Activated CD8-positive, alpha-beta memory T cell treated with anti-CD3 and anti-CD28 coated beads, Interleukin-2, amount 50 U/mL, for 4 hours (primary cell): ENCODE measurements at places on chromosomes 4 and X.

- DNase-seq = no peak
Measured at GRCh38 chr4:157992038-157992705, 180.7 kb downstream of the GASK1B start.

- DNase-seq = no peak
Measured at GRCh38 chrX:134718966-134719317, 60.7 kb upstream of the PLAC1 start.

- no peak for DNase-seq
Measured at GRCh38 chr4:124083711-124084110, 628.8 kb downstream of the ANKRD50 start.

GRCh38 chrX:2650865-2651264 lies 40.2 kb upstream of the CD99 start:
- no peak for DNase-seq

- DNase-seq = no peak
Measured at GRCh38 chrX:14064626-14065432, 35.1 kb upstream of the GEMIN8 start.

GRCh38 chr4:89531932-89532640 lies 224.5 kb upstream of the GPRIN3 start:
- DNase-seq = no peak

GRCh38 chr4:140944199-140944515 lies 188.0 kb upstream of the TBC1D9 start:
- DNase-seq = no peak
